Bronchial smooth muscle cell (primary cell): ENCODE measurements at places on chromosomes 3 and 15. TPM values are rescaled to one million over a fixed set of nuclear protein-coding genes. Genes with fewer than 3 reads are reported as not detected.

ATP13A5 gene
- total RNA-seq: not detected in 2 replicates

ZWILCH gene
- 7.8 and 10.7 TPM in 2 replicates for total RNA-seq

KCNH8 gene
- under 0.01 TPM in 1 of 2 replicates, not detected in the other for total RNA-seq

TICRR gene
- total RNA-seq: 0.09 and 0.32 TPM in 2 replicates

PARP15 gene
- 0.16 and 0.17 TPM in 2 replicates for total RNA-seq

PLXNB1 gene
- 42.6 and 57.5 TPM in 2 replicates for total RNA-seq

GOLGA6A gene
- total RNA-seq: under 0.01 TPM in 2 replicates

KLF15 gene
- total RNA-seq: 0.47 and 0.69 TPM in 2 replicates

CCDC9B gene
- total RNA-seq: 6.0 and 18.8 TPM in 2 replicates

DBR1 gene
- 13.7 and 17.4 TPM in 2 replicates for total RNA-seq

NCEH1 gene
- total RNA-seq: 2.7 and 6.0 TPM in 2 replicates

RPN1 gene
- total RNA-seq: 358 and 389 TPM in 2 replicates

MYRIP gene
- total RNA-seq: 0.09 and 0.16 TPM in 2 replicates

CHRNA7 gene
- total RNA-seq: 0.47 and 0.86 TPM in 2 replicates

LRRC3B gene
- not detected in 2 replicates for total RNA-seq

LMAN1L gene
- not detected in 2 replicates for total RNA-seq
